ENCODE measurements at places on chromosomes 3 and 15. TPM values are rescaled to one million over a fixed set of nuclear protein-coding genes. Genes with fewer than 3 reads are reported as not detected.

Gene SH2D7
- total RNA-seq, result not detected

Gene PLAAT1
- not detected for total RNA-seq

Gene CD200R1
- total RNA-seq, result 0.06 TPM

Gene ACAN
- total RNA-seq, result 0.88 TPM

Gene NTRK3
- total RNA-seq, result 25.4 TPM

Gene FRMD4B
- total RNA-seq, result 1.1 TPM

Gene NPAP1
- total RNA-seq, result not detected

Gene TRIM42
- not detected for total RNA-seq

Gene CLEC3B
- not detected for total RNA-seq

Gene GLDN
- not detected for total RNA-seq

Gene FAH
- 34.1 TPM for total RNA-seq

Gene NEO1
- 25.5 TPM for total RNA-seq

Gene OR5K2
- total RNA-seq, result not detected

Gene GOLGA8Q
- not detected for total RNA-seq

Gene KLHL40
- not detected for total RNA-seq

Gene SKOR1
- total RNA-seq, result 0.07 TPM

Gene ZNF860
- total RNA-seq, result 1.4 TPM

Gene TYRO3
- total RNA-seq, result 14.4 TPM

Gene ZNF502
- 1.6 TPM for total RNA-seq

Gene NUDT16
- 7.2 TPM for total RNA-seq

Gene PP2D1
- not detected for total RNA-seq

Gene SEMA3G
- 0.13 TPM for total RNA-seq

Gene ALDH1L1
- 0.08 TPM for total RNA-seq

Gene KBTBD13
- not detected for total RNA-seq

Gene SCAANT1
- not detected for total RNA-seq

Gene PPP1R2
- 21.9 TPM for total RNA-seq

Gene MME
- total RNA-seq, result not detected

Gene A4GNT
- not detected for total RNA-seq

Gene PIERCE2
- 2.5 TPM for total RNA-seq

Gene IL12A
- total RNA-seq, result 1.1 TPM

Gene NR1I2
- not detected for total RNA-seq

Gene GRAMD2A
- total RNA-seq, result 0.07 TPM

Gene PRRT3
- total RNA-seq, result 1.7 TPM
